CD4-positive, alpha-beta T cell treated with Interleukin-15 for 4 hours (primary cell): ENCODE measurements at places on chromosomes 2 and 18.

DNA sequence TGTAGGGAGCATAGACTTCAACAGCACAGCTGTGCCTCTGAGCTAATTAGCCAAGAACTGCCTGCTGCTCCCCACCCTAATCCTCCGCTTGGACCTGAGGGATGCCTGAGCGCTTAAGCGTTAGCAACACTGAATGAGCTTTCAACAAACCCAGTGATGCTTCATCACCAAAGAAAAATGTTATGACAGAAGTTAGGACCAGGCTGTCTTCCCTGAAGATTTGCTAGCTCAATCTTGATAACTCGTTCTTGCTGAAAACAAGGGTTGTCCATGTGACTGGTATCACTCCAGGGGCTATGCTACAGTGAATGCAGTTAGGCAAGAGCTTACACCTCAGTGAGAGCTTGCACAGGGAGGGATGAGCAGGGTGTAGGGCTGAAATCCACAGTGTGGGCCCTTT, 190.7 kb upstream of the SIX2 start:
- DNase-seq, result no peak

GRCh38 chr2:120574620-120575019, 161.0 kb upstream of the GLI2 start:
- no peak for DNase-seq

DNA sequence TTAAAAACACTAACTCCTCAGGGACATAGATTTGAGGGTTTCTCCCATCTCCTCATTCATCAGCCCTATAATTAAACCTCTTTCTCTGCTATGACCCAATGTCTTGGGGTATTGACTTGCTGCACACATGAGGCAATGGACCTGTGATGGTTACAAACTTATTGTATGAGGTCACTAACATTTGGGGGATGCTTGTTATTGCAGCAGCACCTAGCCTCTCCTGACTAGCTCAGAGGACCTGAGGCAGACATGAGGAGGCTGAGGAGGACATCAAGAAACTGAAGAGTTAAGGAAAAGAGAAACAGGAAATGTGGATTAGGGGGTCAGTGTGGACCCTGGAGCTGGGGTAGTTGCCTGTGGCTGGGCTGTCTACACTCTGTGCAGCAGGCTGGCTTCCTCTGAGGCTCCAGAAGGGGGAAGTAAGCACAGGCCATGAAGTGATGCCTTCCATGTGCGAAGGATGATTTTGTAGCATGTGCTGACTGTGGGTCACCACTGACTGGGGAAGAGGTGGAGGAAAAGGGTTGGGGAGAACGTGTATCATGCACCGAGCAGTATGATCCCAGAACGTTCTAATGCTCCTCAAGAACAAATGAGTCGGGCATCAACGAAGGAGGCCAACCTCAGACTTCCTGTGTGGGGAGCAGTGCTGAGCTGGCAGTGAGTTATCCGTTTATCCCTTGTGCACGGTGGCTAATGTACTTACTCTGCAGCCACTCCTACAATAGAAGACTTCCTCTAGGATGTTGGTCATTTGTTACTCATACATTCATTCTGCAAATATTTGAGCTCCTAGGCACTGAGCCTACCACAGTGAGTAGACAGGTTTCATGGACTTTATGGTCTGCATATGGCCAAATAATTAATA, 42.1 kb upstream of the RFX8 start:
- DNase-seq, result peak; percentile 6

DNA sequence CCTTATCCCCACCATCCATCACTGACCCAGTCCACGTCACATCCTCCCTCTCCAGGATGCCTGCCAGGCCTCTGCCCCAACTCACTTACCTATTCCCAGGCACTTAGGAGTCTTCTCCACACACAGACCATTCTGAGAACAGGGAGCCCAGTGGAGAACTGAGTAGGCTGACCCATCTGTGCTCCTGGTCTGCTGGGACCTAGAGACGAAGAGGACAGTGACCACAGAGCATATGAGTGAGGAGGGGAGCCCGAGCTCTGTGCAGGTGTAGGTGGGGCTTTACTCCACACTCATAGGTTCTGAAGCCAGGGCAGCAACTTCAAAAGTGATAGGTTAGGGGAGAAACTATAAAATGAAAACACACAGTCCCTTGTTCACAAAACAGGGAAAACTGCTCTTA, 130.0 kb downstream of the NDUFA10 start:
- no peak for DNase-seq

- DNase-seq, result no peak
Observed at GRCh38 chr2:65144571-65144970, 14.7 kb upstream of the RAB1A start.

GRCh38 chr2:225137971-225138370, 95.7 kb upstream of the DOCK10 start:
- no peak for DNase-seq

DNA sequence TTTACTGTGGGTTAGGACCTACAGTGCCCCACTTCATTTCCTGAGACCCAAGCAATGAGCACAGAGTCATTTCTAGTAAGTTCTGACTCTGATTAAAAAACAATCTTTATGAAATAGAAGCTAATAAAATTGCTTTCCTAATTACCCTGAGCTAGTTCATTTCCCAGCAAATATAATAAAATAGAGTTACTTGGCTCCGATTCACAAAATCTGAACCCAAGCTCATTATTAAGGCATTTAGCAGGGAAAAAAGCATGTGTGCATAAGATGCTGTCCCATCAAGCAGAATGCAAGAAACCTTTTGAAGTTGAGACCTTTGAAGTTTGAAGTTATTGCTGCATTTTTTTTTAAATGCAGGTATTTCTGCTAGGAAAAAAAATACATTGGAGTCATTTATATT, 629.1 kb downstream of the BCL11A start:
- no peak for DNase-seq

GRCh38 chr18:49067071-49067470, 116.3 kb upstream of the SMAD7 start:
- no peak for DNase-seq

GRCh38 chr2:155266583-155266982, 568.1 kb downstream of the KCNJ3 start:
- DNase-seq, result no peak

DNA sequence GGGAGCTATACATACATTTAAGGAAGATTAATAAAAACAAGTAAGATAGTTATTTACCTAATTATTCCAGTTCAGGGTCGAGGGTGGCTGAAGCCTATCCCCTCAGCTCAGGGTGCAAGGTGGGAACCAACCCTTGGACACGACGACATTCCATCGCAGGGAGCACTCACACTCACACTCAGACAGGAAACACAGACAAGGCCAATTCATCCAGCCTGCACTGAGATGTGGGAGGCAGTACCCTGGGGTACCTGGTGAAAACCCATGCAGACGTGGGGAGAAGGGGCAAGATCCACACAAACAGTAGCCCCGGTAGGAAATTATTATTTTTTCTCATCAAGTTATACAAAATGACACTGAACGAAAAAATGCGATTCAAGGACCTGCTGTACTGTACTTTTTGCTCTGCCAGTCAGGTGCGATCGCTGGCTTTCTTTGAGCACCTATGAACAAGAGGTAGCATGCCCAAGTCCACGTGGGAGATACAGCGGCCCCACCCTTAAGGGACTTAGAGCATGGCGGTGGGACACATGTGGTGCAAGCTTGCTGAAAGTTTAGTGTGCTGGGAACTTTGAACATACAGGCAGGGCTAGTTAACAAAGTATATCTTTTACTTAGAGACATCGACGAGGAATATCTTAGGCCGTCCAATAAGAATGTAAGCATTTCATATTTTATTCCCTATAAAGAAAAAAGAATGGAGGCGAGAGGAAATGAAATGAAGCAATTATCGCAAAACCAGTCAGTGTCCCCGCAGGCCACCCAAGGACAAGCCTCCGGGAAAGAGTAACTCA, 624 bp downstream of the METTL8 start:
- peak; percentile 35 for DNase-seq

GRCh38 chr2:204441316-204441715, 104.0 kb upstream of the PARD3B start:
- no peak for DNase-seq

GRCh38 chr18:45728336-45729010, 4.5 kb downstream of the SLC14A1 start:
- DNase-seq, result no peak

- DNase-seq, result no peak
Observed at GRCh38 chr2:102142829-102143449, 393 bp downstream of the IL1R1 start.

- no peak for DNase-seq
Observed at GRCh38 chr18:60732143-60732542, 359.6 kb upstream of the MC4R start.

- no peak for DNase-seq
Observed at GRCh38 chr2:171852366-171852888, 41.6 kb downstream of the SLC25A12 start.

DNA sequence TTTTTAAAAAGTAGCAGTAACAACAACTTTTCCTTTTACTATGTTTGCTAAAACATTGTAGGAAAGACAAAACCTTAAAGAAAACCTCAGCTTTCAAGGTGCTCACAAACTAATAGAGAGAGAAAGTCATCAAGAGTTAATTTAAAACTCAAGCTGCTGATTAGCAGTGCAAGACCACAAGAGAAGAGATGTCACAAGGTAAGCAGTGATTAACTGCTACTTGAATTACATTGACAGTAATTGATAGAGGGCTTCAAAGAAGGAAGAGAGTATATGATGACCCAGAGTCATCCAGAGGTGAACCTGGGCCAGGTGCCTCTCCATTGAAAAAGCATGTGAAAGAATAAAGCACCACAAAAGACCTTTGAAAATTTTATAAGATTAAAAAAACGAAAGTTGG, 939.6 kb upstream of the CNTNAP5 start:
- no peak for DNase-seq

GRCh38 chr2:124161542-124161941, 136.5 kb downstream of the CNTNAP5 start:
- no peak for DNase-seq

GRCh38 chr2:106970471-106971261, 84.7 kb upstream of the ST6GAL2 start:
- no peak for DNase-seq

DNA sequence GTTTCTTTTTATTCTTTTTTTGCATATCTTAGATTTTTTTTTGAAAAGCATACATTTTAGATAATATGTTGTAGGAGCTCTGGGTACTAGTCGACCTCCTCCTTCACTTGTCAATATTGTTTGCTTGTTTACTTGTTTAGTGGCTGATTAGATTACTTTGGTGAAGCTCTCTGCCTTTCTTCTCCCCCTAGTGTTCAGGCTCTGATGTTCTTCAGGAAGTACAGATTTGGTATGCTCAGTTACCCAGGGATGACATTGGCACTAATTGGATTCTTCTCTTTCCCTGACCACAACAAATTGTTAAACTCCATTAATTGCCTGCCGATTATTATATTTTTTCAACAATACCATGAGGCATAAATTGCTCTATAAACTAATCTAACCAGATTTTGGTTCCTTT, 491.2 kb downstream of the SUCLG1 start:
- DNase-seq, result no peak

GRCh38 chr2:74746480-74746879, 87.4 kb upstream of the HK2 start:
- DNase-seq, result no peak

GRCh38 chr2:132668189-132668823, 1.7 kb downstream of the LYPD1 start:
- DNase-seq, result no peak

DNA sequence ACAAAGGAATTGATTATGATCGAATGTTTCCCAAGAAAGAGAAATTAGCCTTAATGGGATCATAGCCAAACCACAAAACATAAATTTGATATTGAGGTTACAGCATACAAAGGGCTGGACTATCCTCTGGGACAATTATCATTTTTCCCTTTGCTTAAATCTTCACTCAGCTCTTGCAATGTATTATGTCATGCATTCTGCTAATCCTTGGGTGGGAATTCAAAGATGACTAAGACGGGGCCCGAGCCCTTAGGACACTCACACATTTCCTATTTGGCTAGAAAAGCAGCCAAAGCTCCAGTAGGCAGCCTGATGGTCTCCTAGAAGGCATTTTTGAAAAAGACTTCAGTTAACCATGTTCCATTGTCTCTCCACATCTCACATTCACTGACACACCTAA, 17.2 kb upstream of the NMI start:
- no peak for DNase-seq

- no peak for DNase-seq
Observed at GRCh38 chr2:31337197-31337596, 77.3 kb downstream of the XDH start.

DNA sequence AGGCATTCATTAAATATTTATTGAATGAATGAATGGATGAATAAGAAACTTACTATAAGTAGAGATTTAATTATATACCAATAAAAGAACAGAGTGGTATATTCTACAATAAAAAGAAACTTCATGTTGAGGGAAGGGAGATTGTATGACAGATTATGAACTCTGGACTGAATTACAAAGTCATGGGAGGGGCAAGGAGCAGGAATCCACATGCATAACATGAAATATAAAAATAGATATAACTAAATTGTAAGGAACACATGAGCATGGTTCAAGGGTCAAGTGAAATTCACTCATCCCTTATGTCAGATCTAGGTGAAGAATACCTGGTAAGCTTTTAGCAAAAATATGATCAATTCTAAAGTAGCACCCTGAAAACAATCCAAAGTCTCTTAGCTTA, 27.1 kb upstream of the TLK1 start:
- no peak for DNase-seq

GRCh38 chr2:182921234-182921633, 54.8 kb upstream of the FRZB start:
- no peak for DNase-seq

DNA sequence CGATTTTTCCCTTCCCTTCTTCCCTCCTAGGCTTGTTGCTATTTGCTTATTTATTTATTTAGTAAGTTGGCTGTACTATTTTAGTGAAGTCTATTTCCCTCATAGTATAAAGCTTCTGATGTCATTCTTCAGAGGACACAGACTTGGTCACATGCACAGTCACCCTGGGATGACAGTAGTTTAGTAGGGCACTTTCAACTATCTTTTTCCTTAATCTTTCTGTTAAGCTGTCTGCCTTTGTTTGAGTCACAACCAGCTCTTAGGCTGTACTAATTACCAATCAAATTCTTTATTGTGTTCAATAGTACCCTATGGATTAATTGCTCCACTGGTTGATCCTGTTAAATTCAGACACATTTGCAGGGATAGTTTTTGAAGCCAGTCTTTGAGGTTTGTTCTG, 26.9 kb upstream of the RAB31 start:
- DNase-seq, result no peak

DNA sequence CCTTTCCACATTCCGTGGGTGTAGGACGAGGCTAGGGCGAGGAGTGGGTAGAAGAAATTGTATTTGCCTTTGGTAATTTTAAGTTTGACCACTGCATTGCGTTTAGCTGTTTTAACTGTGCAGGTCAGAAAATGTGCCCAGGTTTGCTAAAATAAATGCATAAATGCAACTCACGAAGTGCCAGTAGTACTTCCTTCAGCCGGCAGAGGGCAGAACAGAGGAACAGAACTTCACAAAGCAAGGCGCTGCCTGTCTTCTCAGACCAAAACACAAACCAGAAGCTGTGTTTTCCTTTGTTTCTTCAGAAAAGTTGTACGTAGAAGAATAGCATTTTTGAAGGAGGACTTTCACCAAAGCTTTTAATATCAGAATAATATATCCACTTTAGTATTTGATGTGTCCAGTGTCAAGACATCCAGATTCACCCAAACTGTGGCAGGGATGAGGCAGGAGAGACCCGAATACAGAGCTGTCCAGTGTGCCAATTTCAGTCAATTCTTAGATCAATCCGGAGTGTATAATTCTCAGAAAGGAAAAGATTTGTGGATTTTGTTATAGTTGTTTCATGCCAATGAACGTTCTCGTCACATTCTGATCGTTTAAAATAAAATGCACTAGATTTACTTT, 348.6 kb downstream of the DLGAP1 start:
- peak; percentile 56 for DNase-seq

- no peak for DNase-seq
Observed at GRCh38 chr2:8243748-8244400, 438.0 kb upstream of the ID2 start.

GRCh38 chr2:145235312-145235711, 715.4 kb upstream of the ZEB2 start:
- no peak for DNase-seq
